ENCODE measurements at places on chromosomes 4 and X.

- DNase-seq, result no peak
These were observed 383.8 kb downstream of the OPHN1 start for GRCh38 chrX:68049466-68049865.

- DNase-seq, result no peak
These were observed 21.3 kb downstream of the ABCG2 start for GRCh38 chr4:88137112-88137511.

DNA sequence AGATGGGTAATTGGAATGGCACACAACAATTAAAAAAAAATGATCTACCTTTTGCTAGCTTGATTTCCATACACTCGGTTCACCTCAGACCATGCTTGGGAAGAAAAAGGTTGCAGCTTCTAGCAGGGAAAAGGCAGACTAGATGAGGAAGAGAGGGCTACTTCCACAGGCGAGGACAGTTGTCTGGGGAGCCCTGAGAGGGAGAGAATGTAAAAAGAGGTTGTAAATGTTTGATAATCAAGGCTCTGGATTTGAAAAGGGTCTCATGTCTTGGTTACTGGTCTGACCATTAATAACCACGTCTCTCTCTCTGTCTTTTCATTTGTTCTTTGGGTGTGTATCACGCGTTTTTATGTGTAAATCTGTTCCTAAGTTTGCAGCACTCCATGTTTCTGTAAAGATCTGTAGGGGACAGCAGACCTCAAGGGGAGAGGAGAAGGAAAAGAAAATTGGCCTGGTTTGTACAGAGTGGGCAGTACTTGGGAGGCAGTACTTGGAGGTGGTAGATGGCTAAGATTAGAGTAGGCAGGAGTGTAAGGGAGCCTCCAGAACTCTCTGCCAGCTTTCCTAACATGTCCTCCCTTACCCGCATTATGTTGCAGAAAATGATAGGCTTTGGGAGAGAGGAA lies 750 bp downstream of the ARMCX5 start:
- no peak for DNase-seq

GRCh38 chrX:101416691-101417090 lies 8.7 kb downstream of the HNRNPH2 start:
- no peak for DNase-seq
